ENCODE measurements at places on chromosomes 11 and 22.

- DNase-seq, result peak; percentile 37
Observed at GRCh38 chr11:113289431-113290187, 24.8 kb upstream of the TTC12 start.

DNA sequence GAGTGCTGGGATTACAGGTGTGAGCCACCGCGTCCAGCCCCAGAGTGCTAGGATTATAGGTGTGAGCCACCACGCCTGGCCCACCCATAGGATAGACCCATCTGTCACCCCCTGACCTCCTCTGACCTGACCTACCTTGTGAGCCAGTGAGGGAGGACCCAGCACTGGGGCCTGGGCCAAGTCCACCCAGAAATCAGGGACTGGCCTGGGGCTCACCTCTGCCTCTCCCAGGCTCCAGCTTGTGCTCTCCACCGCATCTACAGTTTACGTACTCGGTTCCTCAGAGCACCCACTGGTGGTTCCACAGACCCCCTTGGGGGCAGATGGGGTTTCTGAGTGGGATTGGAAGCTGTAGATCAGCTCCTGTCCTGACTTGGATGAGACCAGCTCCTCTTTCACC lies 6.4 kb downstream of the SLC29A2 start:
- no peak for DNase-seq

DNA sequence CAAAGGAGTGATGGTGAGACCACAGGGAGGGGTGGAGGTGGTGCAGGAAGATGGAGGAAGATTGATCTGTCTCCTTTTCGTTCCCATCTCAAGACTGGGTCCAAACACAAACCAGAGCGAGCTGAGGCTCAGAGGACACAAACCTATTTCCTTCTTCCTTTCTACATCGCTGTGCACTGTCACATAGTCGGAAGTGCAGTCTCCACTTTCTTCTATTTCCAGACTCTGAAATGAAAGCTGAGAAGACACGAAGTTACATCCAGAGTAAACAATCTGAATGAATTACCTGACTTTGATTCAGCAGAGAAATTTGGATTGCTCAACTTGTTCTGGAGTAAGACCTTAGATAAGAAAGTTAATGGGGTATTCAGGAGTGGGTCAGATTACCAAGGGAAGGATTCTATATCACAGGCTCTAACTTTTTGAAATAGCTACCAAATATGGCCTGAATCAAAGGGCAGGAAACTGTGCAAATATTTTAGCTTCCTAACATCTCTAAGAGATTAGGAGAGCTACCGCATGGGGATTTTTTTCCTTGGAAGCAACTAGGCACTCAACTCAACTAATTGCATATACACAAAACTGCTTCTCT lies 14.4 kb downstream of the OVCH2 start:
- no peak for DNase-seq

- DNase-seq, result no peak
Observed at GRCh38 chr11:91366816-91367215, 857.8 kb upstream of the FAT3 start.

DNA sequence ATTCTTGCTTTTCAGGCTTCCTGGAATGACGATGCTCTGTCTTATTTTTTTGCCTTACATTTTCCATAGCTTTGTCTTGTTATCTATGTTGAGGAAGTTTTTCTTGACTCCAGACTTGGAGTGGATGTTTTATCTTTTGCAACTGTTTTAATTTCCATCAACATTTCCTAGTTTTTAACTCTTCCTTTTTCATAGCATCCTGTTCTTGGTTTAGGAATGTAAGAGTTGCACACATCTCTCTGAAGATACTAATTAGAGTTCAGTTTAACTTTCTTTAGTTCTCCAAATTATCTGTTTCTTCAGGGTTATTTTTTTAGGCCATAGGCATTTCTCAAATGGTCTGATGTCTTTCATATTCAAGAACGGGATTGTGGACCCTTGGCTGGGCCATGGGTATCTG lies 10.4 kb downstream of the CLDN5 start:
- no peak for DNase-seq

GRCh38 chr11:45772986-45773785 lies 31.8 kb upstream of the SLC35C1 start:
- DNase-seq, result no peak

DNA sequence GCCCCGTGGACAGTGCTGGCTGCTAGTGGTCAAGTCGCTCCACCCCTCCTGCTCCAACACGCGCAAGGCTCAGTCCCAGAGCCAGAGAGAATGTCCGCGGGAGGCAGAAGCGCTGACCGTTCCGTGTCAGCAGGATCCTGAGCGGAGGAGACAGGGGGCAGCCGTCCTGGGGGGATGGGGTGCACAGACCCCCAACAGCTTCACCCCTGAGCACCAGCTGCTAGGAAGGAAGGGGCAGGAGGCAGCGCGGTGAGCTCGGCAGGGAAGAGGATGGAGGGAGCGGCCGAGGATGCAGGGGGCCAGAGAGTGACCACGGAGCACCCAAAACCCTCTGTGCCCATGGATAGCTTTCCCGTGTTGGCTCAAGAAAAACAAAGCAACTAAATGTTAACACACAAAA lies 6.4 kb upstream of the TTLL8 start:
- DNase-seq, result no peak

- no peak for DNase-seq
Observed at GRCh38 chr11:103097279-103097678, 5.3 kb upstream of the DCUN1D5 start.

- DNase-seq, result no peak
Observed at GRCh38 chr11:67268081-67268961, 2.0 kb downstream of the GRK2 start.

DNA sequence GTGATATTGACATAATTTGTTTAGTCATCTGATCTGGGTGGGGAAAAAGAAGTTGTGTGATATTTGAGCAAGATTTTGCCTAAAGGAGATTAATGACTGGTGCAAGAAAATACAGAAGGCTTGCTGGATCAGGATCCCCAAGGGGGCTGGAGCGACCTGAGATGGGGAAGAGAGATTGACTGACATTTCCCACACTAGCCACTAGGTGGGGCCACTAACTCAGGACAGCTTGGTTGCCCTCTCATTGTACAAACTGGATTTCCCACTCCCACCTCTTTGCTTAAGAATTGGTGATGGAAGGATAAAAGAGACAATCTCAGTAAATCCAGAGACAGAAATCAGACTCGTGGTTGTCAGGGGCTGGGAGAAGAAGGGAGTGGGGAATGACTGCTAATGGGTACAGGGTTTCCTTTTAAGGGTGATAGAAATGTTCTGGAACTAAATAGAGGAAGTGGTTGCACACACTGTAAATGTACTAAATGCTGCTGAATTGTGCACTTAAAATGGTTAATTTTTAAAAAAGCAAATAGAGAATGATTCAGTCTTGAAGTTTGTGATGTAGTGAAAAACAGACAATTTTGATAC lies 50.7 kb downstream of the CTTN start:
- no peak for DNase-seq

DNA sequence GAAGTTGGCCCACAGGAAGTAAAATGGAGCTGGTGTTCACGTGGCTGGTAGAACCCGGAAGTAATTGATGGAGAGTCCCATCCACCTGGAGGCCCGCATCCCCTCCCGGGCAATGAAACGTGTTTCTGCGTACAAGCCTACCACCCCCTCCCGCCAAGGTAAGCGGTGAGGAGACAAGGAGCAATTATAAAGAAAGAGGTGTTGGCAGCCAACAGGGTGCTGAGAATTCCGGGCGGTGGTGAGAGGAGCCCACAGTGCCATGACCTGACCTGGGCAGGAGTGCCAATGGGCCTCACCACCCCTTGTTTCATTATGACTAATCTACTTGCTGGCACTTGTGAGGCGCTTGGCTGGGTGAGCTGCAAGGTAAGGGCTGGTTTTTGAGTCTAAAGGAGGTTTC lies 83.8 kb upstream of the BID start:
- no peak for DNase-seq

GRCh38 chr22:19510919-19511341 lies 13.3 kb downstream of the CLDN5 start:
- no peak for DNase-seq

DNA sequence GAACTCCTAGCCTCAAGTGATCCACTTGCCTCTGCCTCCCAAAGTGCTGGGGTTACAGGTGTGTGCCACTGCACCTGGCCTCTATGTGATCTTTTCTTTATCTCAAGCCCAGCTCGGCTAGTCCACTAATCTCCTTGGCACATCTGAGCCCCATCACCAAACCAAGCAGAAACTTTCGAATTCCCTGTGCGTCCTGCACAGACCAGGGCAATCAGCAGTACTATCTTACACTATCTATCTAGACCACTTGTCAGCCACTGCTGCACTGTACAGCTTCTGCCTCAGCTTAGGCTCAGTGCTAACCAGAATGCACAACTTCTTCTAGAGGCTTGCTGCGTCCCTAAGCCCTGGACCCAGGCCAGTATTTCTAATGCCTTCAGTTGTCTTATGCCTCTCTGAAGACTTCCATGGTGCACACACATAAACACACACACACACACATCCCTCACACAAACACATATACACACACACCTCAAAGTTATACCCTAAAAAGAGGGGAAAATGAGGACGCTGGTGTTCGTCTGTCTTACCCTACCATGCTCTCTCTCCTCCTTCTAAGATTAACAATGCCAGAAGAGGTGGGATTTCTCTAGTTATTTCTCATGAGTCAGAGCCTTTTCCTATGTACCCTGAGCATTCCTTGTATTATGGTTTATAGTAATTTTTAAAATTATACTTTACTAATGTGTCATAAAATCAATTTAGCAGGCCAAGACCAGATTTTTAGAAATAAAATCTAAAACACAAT lies 59.3 kb upstream of the FAM181B start:
- DNase-seq, result no peak

DNA sequence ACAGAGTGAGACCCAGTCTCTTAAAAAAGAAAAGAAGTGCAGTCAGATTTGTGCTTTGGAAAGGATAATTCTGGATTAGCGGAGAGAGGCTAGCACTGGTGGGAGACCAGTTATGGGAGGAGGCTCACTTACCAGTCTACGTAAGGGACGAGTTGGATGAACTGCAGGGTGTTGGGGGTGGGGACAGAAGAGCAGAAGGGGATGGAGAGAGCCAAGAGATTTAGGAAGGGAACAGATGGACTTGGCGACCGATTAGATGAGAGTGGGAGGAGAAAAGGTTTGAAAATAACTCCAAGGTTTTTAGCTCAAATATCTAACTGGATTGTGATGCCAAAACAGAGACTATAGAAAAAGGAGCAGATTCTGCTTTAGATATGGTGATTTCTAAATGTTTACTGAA lies 81.4 kb downstream of the SFI1 start:
- DNase-seq, result no peak

Data from brain microvascular endothelial cell (primary cell).